ENCODE measurements at places on chromosomes 6 and 20.

- DNase-seq = peak; percentile 7
Measured at GRCh38 chr6:81304466-81304865, 448.0 kb downstream of the TENT5A start.

- DNase-seq = no peak
Measured at GRCh38 chr6:31899882-31900722, 1.8 kb downstream of the ZBTB12 start.

DNA sequence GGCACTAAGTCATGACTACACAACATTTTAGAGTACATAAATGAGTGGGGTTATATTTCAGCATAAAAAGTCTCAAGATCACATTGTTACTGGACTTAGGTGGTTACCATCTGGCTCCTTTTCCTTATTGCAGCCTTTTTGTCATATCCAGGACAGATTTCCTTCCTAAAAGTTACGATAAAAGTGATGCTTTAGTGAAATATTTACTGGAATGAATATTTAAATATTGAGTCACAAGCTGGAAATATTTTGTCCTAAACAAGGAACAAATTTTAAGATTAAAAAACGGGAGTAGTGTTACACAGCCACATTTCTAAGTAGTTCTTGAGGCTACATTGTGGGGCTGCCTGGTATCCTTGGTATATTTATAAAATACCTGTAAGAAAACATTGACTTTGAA, 52.2 kb downstream of the CDC40 start:
- no peak for DNase-seq

DNA sequence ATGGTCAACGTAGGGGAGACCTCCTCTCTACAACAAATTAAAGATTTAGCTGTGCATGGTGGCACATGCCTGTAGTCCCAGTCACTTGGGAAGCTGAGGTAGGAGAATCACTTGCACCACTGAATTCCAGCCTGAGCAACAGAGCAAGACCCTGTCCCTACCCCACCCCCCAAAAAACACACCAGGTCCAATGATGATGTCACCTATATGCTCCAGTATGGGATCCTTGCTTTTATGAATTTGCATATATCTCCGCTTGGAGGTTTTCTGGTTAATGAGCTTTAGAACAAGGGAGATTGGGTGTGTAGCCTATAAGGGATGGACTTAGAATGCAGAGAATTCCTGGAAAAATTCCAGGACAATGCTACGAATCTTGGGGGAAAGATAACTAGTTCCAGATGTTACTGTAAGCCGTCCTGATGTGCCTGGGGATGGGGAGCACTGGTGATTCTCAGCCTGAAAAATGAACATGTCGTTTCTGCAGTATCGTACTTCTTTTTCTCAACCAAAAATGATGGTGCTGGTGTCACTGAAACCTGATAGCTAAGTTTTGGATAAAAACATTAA, 61.1 kb downstream of the ZBTB2 start:
- DNase-seq = peak; percentile 34

DNA sequence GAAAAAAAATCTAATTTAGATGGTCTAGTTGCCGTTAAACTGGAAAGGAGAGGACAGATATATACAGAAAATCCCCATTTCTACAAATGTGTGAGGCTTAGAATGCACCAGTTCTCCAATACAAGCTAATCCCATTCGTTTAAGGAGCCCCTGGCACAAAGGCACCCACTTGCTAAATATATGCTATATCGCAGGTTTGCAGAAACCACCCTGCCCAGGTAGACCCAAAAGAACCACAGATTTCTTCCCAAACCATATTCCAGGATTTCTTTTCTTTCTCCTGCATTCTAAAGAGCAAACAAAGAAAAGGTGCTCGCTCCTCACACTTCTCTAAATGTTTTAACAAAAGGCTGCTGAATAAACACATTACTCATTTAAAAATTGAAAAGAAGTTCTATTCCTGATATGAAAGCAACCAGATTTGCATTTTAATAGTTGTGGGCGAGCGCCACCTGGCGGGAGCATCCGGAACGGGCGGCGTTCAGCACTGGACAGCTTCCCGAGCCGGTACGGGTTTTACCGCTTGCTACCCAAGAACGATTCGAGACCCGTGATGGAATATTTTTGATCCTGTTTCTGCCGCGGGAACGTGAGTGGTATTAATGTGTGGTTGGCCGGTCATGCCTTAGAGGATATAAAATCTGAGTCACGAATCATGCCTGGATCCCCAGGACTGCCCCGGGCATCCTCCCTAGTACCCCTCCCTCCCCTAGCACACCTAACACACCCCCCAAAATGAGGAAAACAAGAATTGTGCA, 2.1 kb downstream of the PTPRT start:
- peak; percentile 47 for DNase-seq

DNA sequence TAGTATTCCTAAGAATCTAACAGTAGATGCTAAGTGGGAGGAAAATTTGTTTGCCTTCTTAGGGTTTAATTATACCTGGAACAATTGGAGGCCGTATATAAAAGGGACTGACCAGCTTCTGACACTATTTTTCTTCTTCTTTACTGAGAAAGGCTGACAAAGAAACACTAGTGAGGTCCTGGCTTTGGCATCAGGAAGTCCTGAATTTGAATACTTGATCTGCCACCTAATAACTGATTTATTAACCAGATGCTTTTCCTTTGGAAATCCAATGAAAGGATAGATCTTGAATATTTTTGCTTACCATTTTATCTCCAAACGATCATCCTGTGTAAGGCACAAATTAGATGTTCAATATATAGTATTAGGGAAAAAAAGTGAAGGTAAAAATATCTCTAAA, 382.5 kb downstream of the CENPW start:
- DNase-seq = no peak

- DNase-seq = no peak
Measured at GRCh38 chr6:125808060-125808459, 17.3 kb downstream of the NCOA7 start.

- DNase-seq = no peak
Measured at GRCh38 chr6:489001-489400, 97.4 kb downstream of the IRF4 start.

GRCh38 chr6:84059082-84059481, 25.5 kb downstream of the MRAP2 start:
- no peak for DNase-seq

DNA sequence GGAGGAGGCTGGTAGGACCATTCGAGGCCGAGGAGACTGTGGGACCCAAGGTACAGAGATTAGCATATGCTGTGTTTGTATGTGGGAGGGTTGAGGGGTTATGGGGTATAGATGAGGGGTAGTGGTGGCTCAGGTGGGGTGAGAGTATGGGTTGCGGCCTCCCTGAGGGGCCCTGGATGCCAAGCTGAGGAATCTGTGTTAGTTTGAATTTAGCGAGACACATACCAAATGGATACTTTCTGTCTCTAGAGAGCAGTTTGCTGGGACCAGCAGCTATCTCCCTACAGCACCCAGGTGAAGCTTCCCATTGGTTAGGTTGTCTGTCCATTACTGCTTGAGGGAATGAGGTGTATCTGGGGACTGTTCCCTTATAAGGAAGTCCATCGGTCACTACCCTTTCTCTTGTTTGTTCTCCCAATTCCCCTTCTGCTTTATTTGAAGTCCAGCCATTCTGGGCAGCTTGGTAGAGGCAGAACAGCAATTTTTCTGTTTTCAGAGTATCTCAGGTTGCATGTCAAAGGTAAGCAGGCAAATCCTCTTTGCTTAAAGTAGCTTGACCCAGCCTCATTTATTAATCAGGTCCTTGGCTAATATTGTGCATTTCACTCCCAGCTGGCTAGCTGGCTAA, 15.2 kb downstream of the CHMP4B start:
- peak; percentile 25 for DNase-seq

DNA sequence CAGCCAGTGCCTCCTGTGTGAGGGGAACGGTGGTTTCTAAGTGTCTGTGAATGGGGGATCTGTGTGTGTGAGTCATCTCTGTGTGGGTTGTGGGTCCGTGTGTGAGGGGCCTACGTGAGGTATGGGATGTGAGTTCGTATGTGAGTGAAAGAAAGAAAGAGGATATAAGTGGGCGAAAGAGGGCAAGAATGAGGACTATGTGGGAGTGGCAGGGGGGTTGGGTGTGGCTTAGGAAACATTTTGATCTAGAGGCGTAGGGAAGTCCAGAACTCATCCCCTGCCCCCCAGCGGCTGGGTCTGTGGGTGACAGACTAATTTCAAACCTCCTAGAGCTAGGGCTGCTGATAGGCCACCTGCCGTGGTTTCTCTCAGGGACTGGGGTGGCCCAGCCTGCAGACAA, 35.5 kb downstream of the DHX35 start:
- no peak for DNase-seq

GRCh38 chr20:60749804-60750602, 502.1 kb upstream of the CDH4 start:
- peak; percentile 8 for DNase-seq

DNA sequence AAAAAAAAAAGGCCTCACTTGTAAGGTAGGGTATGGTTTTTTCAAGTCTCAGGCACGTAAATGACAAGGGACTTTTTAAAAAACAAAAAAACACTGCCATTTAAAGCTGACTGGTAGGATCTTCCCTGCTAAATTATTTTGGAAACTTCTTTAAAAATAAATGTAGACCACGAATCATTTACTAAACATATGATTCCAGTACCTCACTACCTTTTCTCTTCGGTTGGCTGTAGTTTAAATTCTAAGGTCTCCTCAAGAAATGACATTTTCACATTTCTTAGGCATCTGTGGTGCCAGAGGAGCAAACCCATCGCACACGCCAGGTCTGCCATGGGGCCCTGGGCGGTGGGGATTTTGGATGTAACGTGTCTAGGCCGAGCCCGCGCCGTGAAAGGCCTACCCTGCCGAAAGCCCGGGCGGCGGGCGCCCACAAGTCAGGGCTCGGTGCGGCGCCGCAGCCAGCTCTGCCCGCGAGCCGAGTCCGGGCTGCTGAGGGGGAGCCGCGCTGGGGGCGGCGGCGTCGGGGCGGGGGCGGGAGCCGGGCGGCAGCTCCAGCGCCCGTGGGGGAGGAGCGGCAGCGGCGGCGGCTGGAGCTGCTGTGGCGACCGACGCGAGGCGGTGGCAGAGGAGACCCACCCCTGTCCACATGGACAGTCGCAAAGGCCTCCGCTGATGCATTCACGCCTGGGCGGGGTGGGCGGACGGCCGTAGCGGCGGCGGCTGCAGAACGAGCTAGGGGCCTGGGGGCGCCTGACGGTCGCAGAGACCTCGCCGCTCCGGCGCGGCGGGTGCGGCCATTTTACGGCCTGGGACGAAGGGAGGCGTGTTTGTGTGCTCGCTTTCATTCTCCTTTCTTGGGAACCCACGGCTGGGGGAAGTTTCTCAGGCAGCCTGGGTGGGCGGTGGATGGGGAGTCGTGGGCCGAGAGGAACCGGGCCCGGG, at the start of gene SENP6:
TSS of gene SENP6 (plus strand) at position 577 of the 942 bp plus-strand sequence. CDS start 645 bp downstream, outside the sequence.
- peak; percentile 48 for DNase-seq

DNA sequence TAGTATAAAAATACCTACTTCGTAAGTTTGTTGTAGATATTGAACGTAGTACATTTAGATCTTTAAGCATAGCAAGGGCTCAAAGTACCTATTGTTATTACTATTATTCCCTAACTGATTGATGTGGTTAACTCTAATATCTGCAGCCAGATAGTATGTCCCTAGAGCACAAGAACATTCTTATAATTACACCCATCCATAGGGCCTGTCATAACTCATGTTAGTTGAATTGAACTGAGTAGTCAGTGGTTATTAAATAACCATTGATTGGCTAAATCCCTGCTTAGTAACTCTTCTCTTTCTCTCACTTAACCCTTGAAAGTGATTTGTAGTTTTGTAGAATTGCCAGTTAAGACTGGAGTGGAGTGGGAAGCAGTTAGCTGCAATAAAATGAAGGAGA, 207.5 kb upstream of the HS3ST5 start:
- DNase-seq = no peak

- no peak for DNase-seq
Measured at GRCh38 chr6:104589940-104590339, 269.8 kb downstream of the HACE1 start.
